Activated CD4-positive, alpha-beta T cell treated with anti-CD3 and anti-CD28 coated beads, Interleukin-2, amount 10 ng/mL, durations not matched to agents 24 days and 14 days (primary cell): ENCODE measurements at places on chromosomes 12 and 14. TPM values are rescaled to one million over a fixed set of nuclear protein-coding genes. Genes with fewer than 3 reads are reported as not detected.

Gene KRT7
- total RNA-seq = 12.3 and 15.8 TPM in 2 replicates

- peaks cover 30% of the 10 kb centered on the region for H3K27me3 ChIP-seq
- no peaks in the 10 kb centered on the region for H3K4me1 ChIP-seq
- no peak for DNase-seq
- H3K27ac ChIP-seq = no peak overlapping the region
These were observed 120.4 kb upstream of the TMCC3 start for GRCh38 chr12:94770791-94771190.

GRCh38 chr12:91355150-91356006 is 172.8 kb upstream of the DCN start:
- no peak overlapping the region for H3K4me3 ChIP-seq
- H3K27me3 ChIP-seq = peaks cover 23% of the 10 kb centered on the region
- no peak overlapping the region for H3K27ac ChIP-seq
- H3K4me1 ChIP-seq = no peaks in the 10 kb centered on the region
- no peaks in the 10 kb centered on the region for H3K36me3 ChIP-seq
- peak; percentile 65 for DNase-seq

DNA sequence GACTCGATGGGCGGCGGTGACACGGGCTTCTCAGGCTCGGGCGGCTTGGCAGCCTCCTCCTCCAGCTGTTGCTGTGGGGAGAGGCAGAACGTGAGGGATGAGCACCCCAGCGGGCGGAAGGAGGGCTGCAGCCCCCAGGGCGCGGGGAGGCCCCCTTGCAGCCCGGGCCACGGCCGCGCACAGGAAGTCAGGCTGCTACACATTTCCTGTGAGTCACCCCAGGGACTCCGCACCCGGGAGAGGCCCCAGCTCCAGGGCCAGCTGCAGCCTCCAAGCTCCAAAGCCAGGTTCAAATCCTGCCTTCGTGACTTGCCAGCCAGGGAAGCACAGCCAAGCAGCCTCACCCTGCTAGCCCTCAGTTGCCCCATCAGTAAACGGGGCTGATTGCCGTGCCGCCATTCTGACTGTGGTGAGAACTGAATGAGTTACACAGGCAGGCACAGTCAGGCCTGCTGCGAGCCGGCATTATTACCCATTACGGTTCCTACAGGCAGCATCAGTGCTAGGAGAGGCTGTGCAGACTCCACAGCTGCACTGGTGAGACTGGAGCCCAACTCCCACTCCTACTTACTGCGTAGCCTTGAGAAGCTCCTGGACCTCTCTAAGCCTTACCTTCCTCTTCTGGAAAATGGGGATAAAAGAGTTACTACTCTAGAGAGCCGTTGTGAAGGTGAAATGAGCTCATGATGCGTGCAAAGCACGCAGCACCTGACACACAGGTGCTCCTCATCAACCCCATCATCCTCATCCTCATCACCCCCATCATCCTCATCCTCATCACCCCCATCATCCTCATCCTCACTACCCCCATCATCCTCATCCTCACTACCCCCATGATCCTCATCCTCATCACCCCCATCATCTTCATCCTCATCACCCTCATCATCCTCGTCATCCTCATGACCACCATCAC is 100.9 kb downstream of the NCOR2 start:
- peaks cover 26% of the 10 kb centered on the region for H3K4me1 ChIP-seq
- H3K36me3 ChIP-seq = peaks cover 61% of the 10 kb centered on the region
- H3K27ac ChIP-seq = peak overlapping the region; percentile 80
- peak overlapping the region; percentile 69 for H3K4me3 ChIP-seq
- no peaks in the 10 kb centered on the region for H3K27me3 ChIP-seq
